Activated T-helper 1 cell treated with Interleukin-2 at 50 U/mL for 16 hours (primary cell): ENCODE measurements at places on chromosomes 3 and 15.

DNA sequence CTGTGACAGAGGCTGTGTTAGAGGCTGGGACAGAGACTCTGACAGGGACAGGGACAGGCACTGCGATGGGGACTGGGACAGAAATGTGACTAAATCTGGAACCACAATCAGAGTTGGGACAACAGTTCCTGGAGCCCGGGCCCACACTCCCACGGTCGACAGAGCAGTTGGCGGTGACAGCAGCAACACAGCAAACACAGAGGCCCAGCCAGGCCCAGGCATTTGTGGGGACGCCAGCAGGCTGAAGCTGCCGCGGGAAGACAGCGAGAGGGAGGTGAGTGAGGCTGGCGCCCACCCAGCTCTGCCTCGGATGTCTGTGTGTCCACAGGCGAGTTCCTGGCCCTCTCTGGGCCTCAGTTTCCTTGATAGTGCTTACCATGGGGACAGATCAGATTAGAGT, 9.3 kb upstream of the HCN4 start:
- no peak for DNase-seq

DNA sequence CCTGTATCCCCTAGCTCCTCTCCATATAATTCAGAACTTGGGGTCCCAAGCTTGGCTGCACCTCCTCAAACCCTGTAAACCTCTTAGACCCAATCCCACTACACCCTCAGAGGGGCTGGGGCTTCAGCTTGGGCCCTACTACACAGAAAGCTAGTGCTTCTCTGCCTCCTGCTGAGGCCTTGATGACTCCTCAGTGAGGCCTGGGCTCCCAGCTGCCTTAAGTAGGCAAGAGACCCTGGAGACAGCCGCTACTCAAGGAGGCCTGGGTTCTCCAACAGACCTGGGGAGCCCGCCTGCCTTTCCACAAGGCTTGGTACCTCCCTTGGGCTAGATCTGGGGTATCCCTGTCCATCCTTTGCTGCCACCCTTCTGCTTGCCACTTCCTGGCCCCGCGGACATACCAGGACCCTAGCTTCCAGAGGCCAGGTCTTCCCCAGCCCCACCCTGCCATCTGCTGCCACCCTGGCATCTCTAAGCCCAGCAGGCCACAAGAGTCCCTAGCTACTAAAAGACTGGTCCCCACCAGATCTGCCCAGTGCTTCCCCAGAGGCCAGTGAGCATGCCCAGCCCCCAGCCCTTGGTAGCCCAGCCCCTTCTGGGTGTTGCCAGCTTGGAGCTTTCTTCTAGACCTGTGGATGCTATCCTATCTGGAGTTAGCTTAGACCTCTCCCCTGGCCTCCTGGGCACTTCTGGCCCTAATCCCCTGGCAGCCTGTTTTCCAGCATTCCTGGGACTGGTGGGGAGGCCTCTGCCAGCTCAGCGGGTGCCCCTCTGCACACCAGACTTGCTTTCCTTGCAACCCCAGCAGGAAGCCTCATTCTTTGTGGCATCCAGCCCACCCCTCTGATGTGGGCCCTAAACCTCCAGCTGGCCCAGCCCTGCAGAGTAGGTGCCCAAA, 13.7 kb downstream of the C15orf39 start:
- no peak for DNase-seq

- no peak for DNase-seq
These were observed 80.4 kb upstream of the LMCD1 start for GRCh38 chr3:8421267-8421666.

- no peak for DNase-seq
These were observed 10.8 kb downstream of the BHLHE40 start for GRCh38 chr3:4990069-4990468.

DNA sequence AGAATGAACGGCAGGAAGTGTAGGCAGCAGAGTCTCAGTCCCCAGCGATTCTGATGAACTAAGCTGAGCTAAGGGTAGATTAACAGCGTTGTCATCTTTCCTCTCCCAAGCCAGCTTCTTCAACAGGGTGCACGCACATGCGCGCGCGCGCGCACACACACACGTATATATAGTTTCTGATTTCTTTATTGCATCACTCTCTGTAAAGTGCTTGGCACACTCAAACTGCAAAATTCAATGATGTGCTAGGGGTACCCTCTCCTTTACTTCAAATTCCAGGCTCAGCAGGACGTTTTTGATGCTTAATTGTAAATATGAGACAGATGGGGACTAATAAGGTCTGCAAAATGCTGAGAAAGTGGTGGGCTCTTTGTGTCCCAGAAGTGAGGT, 26.1 kb upstream of the VPS8 start:
- no peak for DNase-seq

- DNase-seq = no peak
These were observed 23.6 kb downstream of the SETD5 start for GRCh38 chr3:9420850-9421549.

DNA sequence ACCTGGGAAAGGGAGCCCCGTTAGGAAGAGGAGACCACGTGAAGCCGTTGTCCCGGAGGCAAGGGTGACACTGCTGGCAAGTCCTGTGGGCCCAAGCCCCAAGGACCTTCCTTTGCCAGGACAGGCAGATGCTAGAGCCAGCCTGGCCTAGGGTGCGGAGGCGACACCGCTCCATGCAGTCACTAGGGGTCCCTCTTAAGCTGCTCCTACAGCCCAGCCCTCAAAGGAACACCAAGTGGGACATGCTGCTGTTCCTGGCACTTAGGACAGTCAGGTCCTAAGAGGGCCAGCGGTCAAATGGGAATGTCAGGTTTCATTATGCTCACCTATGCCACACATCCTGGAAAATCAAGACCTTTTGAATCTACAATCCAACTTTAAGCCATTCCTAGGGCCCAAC, 59.7 kb downstream of the RPN1 start:
- no peak for DNase-seq

DNA sequence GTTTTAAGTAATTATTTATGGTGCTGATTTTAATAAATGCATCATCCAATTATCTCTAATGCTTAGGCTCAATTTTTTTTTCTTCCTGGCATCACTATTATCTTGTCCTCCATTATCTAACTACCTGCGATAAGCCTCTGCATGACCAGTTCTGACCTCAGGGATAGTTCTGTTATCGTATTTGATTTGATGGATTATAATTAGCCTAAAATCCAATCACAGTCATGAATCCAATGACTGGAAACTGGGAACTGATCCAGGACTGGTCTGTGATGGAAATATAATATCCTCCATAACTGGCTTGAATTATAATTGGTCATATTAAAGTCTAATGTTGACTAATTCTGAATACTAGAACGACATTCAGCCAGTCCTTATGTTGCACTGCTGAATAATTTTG, 1.1 kb downstream of the MYH15 start:
- DNase-seq = no peak

- DNase-seq = no peak
These were observed 54.0 kb downstream of the TASOR start for GRCh38 chr3:56629047-56629446.

GRCh38 chr3:165624761-165625160, 212.5 kb downstream of the BCHE start:
- no peak for DNase-seq

DNA sequence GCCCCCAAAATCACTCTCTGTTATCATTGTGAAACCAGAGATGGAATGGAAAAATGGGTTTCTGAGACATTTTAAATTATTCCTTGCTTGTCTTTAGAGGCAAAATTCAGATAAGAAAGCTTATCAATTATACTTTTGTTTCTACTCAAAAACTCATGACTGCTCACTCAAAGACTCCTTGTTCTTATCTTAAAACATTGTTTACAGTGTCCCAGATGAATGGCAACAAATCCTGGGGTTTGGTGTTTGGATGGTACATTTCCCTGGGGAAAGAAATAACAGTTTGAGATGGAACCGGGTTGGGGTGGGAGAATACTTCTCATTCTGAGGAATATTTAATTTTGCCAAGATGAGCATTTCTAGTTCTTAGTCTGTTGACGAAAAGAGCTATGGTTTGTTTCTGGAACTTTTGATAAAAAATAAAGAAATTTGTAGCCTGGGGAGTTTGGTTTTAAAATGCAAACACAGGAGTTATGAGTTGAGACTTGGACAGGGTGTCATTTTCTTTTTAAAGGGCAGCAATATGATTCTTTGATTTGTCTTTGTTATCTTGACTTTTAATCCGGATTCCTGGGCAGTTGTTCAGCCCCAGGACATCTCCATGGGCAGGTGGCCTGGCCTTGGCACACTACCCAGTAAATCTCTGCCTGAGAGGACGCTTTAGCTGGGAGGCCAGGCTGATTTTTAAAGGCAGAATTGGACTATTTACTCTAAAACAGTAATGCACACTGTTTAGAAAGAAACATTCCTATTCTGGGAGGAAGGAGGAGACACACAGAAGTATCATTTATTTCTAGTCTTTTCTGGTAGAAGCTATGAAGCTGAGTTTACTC, 32.4 kb downstream of the BTD start:
- DNase-seq = no peak

GRCh38 chr3:67067251-67067650, 69.1 kb downstream of the KBTBD8 start:
- DNase-seq = no peak

DNA sequence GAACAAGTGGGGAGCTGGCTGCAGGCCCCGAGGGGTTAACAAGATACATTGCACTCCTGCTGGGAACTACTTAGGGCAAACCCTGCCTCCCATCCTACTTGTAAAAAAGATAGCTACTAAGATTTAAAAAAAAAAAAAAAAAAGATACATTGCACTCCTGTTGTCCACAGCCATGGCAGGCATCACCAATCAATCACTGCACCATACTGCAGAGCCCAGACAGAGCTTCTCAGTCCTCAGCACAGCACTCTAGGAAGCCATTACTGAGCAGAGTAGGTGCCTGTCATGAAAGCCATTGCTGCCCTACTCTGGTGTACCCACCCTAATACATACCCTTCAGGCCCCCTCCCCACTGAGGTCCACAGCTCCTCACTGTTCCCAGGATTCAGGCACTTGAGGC, 64.8 kb downstream of the RASGRF1 start:
- DNase-seq = no peak

- DNase-seq = no peak
These were observed 411.6 kb upstream of the BCHE start for GRCh38 chr3:166248784-166249183.

DNA sequence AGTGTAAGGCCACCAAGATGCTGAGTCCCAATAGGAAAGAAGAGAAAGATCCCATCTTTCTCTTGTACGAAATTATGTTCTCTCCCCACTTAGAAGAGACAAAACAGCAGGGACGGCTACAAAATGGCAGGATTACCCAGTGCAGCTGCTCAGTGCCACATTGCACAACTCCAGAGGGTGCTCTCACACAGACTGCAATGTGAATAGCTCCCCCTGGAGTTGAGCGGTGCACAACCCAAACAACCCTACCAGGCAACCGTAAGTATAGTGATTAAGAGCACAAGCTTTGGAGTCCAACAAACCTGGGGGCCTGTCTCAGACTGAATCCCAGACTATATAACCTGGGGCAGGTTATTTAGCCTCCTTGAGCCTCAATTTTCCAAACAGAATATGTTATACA, 3.1 kb upstream of the BHLHE40 start:
- no peak for DNase-seq

DNA sequence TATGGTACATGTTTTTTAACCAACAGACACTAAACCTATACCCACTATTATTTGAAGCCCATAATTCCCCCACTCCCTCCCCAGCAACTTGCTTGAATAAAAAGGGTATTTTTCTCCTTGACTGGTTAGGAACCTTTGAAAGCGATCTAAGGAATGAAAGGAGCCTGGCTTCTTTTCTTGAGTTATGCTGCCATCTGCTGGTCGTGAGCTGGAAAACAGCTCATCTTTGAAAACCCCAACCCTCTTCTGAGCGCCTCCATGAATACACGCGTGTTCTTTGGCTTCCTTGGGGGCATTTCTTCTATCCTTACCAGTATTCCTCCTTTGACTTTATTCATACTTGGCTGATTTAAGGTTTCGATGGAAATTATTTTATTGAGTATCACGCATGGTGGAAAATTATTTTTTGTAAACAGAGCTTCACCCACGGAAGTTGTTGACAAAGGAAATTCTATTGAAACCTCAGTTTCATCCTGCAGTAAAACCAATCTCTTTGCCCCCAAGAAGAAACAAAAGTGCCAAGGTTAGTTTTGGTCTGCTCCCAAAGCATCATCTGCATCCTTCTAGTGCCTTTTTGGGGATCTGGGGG, 171.6 kb downstream of the SV2B start:
- peak; percentile 31 for DNase-seq

- DNase-seq = no peak
These were observed 1.4 kb upstream of the ROBO1 start for GRCh38 chr3:79769229-79769628.
